ENCODE measurements at places on chromosomes 2 and 18.

DNA sequence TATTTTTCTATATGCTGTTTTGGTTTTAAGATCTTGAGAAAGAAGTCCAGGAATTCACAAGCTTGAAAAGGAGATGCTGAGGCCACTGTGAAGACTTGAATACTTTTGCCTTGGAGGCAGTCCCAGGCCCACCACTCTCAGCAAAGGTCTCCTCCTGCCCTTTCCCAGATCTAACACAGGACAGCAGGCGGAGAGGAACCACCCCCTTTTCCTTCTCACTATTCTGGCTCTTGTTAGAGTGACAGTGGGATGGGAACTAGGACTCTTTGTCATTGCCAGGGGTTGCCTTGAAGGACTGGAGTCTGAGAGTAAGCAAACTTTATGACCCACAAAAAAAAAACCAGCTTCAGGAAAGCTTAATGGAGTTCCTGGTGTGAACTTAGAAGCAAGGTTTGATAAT lies 54.7 kb downstream of the E2F6 start:
- no peak for DNase-seq

GRCh38 chr2:212711856-212712255 lies 173.3 kb upstream of the ERBB4 start:
- DNase-seq: no peak

GRCh38 chr18:44937960-44938719 lies 257.5 kb downstream of the SETBP1 start:
- DNase-seq: no peak

DNA sequence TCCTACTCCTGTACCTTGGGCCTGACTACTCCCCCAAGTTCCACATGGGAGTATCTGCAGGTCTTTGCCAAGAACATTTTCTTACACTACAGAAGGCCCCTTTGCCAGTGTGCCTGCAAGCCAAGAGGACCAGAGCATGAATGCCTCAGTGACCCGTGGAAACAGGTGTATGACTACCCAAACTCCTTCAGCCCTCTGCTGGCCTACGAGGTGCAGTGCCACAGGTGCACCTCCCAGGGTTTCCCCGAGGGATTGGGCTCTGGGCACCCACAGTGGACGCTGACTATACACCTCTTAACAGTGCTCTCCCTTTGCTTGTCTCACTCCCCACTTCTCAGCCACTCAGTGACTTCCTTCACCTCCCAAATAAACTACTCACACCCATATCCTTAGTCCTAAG lies 91.4 kb downstream of the COL6A3 start:
- DNase-seq: no peak

- no peak for DNase-seq
Measured at GRCh38 chr2:53268086-53268485, 499.5 kb upstream of the CHAC2 start.

GRCh38 chr2:1674276-1674675 lies 70.0 kb downstream of the PXDN start:
- no peak for DNase-seq

DNA sequence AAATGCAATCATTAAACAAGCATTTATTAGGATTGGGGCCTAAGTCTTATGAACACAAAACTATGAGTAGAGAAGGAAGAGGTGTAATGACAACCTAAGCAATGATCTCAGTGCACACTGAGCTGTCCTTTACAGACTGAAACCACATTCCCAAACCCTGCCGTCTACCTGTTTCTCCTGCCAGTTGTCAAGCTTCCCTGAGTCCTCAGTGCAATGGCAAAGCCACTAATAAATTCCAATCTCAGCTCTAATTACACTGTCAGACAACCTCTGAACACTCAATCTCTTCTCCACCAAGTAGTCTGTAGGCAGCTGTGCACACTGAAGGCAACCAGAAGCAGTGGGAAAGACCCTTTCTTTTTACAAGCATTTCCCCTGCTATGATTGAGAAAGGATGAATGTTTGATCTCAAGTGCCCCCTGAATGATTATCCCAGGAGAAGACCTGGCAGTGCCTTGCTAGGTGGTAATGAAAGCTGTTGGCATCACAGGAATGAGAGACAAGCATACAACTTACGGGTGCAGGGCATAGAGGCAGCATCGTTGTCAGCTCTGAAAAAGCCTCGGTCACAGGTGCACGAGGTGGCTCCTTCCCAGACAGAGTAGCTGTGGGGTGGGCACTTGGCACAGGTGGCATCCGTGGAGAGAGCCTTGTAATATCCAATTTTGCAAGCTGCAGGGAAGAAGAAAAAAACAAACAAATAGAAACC lies 71.4 kb downstream of the EPHA4 start:
- DNase-seq: no peak

DNA sequence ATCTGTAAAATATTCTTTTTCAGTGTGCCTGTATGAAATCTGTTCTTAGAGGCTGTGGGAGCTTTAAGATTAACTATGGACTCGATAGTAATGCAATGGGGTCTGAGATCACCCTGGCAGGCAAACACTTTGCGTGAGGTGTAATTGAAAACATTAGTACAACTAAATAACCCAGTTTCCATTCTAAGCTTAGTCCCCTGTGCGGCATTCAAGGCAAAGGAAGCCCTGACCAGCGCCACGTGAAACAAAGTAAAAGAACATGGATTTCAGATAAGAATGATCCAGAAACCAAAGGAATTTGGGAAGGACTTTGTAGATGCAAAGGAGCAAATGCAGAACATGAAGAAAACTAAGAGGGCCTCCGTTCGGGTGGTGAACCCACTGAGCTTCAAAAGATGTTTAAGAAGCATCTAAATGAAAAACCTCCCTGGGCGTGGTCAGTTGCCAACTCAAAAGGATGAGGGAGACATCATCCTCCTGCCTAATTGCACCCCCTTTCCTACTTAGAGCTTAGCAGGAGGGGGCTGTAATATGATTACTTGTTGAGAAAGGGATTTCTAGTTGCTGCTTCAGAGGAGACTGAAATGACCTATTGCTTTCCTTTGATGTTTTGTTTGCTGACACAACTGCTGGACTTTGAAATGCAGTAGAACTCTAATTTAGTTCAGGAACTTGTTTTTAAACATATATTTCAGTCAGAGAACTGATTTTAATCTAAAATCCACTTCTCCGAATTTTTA lies 7.9 kb upstream of the CETN1 start:
- DNase-seq: no peak

DNA sequence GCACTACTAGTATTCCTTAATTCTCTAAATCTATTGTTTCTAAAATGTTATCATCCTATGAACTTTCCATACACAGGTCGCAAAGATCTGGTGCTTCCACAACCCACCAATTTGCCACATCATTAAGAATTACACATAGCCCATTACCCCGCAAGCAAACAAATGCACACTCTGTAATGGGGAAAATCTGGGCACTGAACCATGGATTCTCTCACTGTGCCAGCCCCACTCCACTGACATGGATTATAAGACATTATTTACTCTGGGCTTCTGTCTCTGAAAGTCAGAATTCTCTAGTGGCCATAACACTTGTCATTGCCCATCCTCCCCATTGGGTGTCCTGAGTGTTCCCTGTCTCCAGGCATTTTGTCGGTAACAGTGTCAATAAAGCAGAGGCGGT lies 537.1 kb downstream of the EPHA4 start:
- no peak for DNase-seq
